Sciatic nerve (tissue), 2 donors: ENCODE measurements at places on chromosomes 7 and 10. TPM values are rescaled to one million over a fixed set of nuclear protein-coding genes. Genes with fewer than 3 reads are reported as not detected.

POLR2J2 gene
- 20.6 TPM for total RNA-seq

PTPN20 gene
- 5.3 TPM for total RNA-seq

ADCYAP1R1 gene
- 9.1 TPM for total RNA-seq

ELN gene
- 62.8 TPM for total RNA-seq

DNA sequence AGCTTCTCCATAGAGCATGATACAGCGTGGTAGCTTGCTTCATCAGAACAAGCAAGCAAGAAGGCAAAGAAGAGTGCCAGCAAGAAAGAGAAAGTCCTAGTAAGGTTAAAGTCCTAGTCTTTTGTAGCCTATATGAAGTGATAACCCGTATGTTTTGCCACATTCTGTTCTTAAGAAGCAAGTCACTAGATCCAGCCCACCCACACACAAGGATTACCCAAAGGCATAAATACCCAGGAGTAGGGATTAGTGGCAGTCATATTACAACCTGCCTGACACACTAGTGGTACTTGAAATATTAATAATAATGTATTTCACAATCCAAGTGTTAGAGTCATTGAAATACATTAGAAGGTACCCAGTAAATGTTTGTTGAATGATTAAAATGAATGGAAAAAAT, 285.5 kb downstream of the HPSE2 start:
- DNase-seq: no peak

GRCh38 chr7:78558566-78558965, 760.0 kb downstream of the PHTF2 start:
- DNase-seq: no peak

- DNase-seq: no peak
Observed at GRCh38 chr7:117791877-117792780, 81.1 kb downstream of the CTTNBP2 start.
